CD4-positive, CD25-positive, alpha-beta regulatory T cell (primary cell): ENCODE measurements at places on chromosomes 5 and 9.

- DNase-seq, result no peak
These were observed 28.4 kb downstream of the RUSC2 start for GRCh38 chr9:35518225-35518821.

DNA sequence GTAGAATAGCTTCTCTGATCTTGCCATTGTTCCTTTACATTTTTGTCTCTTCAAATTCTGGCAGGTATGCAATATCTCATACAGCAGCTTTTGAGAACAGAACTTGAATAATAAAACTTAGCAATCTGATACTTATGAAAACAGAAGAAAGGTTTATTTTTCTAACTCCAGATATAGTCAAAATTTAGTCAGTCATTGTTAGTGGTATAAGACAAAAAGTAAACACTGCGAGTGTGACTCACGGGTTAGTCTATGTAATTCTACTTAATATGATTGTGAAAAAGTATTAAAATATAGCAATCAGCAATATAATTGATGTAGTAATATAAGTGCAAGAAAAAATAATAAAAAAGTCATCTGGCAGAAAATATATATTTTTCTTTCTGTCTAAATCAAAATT lies 910.4 kb downstream of the DNAH5 start:
- DNase-seq, result no peak

- no peak for DNase-seq
These were observed 36.2 kb downstream of the SH3PXD2B start for GRCh38 chr5:172417983-172418630.

GRCh38 chr5:174521449-174521848 lies 202.9 kb upstream of the MSX2 start:
- DNase-seq, result no peak

- DNase-seq, result peak; percentile 5
These were observed 128.3 kb downstream of the GPBP1 start for GRCh38 chr5:57302164-57302563.

GRCh38 chr5:132886064-132886823 lies 12.8 kb downstream of the LEAP2 start:
- no peak for DNase-seq

- DNase-seq, result no peak
These were observed 50.2 kb downstream of the FAM114A2 start for GRCh38 chr5:153988510-153988909.

- no peak for DNase-seq
These were observed 230.5 kb downstream of the SYK start for GRCh38 chr9:91032121-91032531.

DNA sequence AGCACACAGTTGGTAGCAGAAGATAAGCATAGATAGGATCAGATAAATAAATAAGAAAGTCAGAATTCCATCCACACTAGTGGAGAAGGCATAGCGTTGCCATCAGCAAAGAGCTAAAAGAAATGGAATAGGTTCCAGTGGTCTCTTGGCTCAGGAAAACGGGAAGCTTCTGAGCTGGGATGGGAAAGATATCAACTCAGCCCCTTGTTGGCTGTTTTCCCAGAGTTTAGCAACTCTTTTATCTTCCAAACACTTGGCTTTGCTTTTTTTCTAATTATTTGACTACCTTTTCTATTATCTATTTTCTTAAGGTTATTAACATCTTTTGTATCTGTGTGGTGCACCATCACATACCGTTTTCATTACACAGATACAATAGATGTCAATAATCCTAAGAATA lies 445.7 kb upstream of the TRPC7 start:
- no peak for DNase-seq

DNA sequence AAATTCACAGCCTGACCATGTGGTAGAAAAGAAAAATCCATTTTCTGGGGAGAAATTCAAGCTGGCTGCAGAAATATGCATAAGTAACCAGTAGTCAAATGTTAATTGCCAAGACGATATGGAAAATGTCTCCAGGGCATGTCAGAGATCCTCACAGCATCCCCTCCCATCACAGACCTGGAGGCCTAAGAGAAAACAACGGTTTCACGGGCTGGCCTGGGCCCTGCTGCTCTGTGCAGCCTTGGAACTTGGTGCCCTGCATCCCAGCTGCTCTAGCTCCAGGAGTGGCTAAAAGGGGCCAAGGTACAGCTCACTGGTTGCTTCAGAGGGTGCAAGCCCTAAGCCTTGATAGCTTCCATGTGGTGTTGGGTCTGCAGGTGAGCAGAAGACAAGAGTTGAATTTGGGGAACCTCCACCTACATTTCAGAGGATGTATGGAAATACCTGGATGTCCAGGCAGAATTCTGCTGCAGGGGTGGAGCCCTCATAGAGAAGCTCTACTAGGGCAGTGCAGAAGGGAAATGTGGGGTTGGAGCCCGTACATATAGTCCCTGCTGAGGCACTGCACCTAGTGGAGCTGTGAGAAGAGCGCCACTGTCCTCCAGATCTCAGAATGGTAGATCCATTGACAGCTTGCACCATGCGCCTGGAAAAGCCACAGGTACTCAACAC lies 49.7 kb downstream of the PTBP3 start:
- no peak for DNase-seq
